ENCODE measurements at places on chromosomes 6 and 20.

DNA sequence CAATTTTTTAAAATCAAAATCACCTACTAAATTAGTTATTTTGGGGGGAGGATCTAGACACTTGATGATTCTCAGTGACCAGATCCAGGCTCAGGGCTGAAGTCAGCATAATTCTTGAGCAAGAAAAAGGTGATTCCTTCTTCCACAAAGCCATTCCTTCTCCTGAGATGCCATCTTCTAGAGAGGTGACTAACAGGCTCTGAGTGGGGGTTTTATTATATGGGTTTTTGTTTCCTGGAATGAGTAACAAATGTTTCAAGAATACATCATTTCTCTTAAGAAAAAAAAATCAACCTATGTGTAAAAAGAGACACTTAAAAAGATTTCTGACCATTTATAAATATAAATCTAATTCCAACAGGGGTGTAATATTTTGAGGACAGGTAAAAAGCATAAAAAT is 154.3 kb downstream of the NFATC2 start:
- DNase-seq: no peak

DNA sequence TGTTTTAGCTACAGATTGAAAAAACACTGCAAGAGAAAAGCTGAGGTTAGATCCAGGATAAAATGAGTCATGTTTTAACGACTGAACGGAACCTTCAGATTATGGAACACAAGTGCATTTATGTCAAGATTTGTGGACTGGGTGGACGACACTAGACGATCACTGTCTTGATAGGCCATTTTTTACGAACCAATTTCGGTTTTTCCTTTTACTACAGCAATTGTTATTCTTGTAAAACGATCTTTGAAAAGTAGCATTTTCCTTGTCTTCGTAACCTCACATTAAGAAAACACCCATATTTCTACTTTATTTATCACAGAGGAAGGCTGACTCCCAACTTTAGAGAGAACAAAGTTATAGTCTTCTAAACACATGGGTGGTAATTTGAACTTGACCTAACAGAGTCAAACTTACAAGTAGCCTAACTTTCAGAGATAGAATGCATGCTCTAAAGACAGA is 294.2 kb upstream of the TCF21 start:
- no peak for DNase-seq

GRCh38 chr6:115830895-115831294 is 229.8 kb downstream of the FRK start:
- no peak for DNase-seq

GRCh38 chr6:158333094-158333493 is 20.8 kb downstream of the TULP4 start:
- no peak for DNase-seq

All from activated CD4-positive, alpha-beta T cell treated with anti-CD3 and anti-CD28 coated beads, Interleukin-2, amount 50 U/mL, for 4 hours (primary cell).